M059J (cell line): ENCODE measurements at places on chromosomes 5 and 9.
A peak's percentile ranks its signal among the peaks of the same experiment; 100 is the strongest.

- peak; percentile 60 for DNase-seq
Observed at GRCh38 chr5:146447734-146448380, 724 bp downstream of the TCERG1 start.

- peak; percentile 34 for DNase-seq
Observed at GRCh38 chr9:37187292-37187691, 66.9 kb downstream of the ZCCHC7 start.

DNA sequence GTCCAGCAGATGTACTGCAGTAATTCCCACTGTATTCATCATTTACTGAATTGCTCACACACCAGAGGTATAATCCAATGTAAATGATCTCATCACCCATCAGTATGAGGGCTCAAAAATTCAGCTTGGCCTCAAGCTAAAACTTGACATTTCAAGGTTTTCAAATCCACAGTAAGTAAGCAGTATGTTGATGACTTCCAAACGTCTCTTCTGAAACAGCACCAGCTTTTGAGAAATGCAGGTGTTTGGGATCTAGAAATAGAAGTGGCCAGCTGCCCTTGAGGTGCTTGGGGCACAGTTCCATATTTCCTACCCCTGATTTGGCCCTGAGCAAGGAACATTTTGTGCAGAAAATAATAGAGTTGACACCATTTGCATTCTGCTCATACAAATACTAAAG lies 388.0 kb upstream of the TUSC1 start:
- no peak for DNase-seq

DNA sequence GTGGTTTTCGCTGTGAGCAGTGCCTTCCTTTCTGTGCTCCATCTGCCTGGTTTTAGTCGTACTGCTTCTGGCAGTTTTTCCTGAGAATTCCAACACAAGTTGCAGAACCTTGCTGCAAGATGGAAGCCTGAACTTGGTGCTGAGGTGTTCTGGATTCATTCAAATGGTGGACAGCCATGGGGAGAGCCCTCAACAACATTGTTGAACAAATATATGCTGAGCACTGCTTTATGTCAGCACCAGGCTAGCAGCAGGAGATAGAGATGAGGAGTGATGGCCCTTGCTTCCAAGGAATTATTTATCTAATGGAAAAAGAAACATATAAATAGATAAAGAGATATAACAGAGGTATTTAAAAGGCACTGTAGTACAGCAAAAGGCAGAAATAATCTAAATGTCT lies 7.3 kb upstream of the RPS6 start:
- DNase-seq: no peak

GRCh38 chr5:109660301-109660700 lies 29.4 kb upstream of the MAN2A1 start:
- no peak for DNase-seq

DNA sequence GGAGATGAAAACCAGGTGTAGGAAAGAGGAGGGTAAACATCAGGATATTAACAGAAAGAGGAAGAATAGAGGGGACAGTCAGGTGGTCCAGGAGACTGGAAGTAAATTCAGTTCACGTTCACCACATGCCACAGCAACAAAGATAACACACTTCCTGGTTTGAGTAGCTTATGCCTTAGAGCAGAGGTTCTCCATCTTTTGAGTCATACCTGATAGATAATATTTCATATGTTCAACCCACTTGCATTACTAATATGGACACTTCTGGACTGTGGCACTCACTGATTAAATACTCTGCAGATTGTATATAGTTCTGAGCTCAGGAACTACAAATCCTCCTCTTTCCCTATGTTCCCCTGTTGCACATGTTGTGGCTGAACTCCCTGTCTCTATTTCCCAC lies 179.9 kb upstream of the NR3C1 start:
- DNase-seq: no peak

DNA sequence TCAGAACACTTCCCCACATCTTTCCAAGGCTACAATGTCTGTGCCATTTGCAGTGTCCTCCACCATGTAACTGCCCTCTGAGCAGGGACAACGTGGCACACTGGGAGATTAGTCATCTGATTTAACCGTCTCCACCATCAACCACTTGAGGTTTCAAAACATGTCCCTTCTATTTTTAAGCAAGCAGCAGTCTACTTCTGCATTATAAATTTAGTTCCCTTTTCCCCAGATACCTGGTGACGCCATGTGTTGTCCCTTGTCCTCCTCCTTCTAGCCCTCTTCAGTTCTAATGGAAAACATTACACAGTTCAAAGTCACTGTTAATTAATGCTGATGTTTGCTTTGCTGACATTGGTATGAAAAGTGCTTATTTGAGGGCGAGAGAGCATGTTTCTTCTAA lies 52.8 kb downstream of the ATP10B start:
- no peak for DNase-seq

DNA sequence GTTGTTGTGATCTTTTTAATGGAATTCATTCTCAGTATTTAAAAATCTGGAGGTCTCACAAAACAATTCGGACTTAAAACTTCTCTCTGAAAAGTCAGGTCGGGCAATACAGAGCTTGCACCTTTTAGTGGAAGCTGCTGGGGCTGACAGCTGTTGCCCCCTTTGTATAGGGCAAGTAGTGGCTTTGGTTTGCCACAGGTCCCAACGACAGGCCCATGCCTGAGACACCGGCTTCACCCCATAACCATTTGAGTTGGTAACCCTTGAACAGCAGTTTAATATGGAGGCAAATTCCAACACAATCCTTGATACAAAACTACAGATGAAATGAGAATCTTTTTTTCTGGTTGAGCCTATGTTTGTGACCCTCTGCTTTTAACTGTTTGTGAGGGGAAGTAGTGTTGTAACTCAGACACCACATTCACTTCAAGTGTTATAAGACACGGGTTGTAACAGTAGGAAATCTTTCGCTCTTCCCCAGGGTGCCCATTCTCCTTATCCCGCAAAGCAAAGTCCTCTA lies 752 bp upstream of the GLRX start:
- no peak for DNase-seq

GRCh38 chr9:89484475-89485404 lies 13.2 kb downstream of the SEMA4D start:
- peak; percentile 53 for DNase-seq

DNA sequence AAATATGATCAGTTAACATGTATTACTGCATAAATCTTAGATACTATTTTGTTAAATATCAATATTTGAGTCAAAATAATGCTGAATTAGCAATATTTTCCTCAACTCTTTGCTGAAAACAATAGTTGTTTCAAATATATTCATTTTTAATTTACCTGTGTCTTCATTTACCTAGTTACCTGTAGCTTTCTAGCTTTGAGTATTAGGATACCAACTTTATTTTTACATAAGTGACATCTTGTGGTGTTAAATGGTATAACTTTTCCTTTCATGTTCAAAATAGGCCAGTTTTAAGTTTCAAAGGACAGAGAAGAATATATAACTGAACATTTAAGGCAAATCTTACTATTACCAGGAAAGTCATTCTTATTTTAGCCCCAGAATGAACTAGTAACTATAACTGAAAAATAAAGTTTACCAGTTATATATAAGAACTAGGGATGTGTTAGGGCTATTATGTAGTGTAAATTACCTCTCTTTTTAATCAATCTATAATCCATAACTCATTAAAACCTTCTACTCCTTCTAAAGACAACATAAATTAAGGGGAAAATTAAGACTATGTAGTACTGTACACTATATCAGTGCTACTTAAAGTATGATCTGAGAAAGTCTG lies 25.3 kb downstream of the AP3B1 start:
- peak; percentile 10 for DNase-seq

DNA sequence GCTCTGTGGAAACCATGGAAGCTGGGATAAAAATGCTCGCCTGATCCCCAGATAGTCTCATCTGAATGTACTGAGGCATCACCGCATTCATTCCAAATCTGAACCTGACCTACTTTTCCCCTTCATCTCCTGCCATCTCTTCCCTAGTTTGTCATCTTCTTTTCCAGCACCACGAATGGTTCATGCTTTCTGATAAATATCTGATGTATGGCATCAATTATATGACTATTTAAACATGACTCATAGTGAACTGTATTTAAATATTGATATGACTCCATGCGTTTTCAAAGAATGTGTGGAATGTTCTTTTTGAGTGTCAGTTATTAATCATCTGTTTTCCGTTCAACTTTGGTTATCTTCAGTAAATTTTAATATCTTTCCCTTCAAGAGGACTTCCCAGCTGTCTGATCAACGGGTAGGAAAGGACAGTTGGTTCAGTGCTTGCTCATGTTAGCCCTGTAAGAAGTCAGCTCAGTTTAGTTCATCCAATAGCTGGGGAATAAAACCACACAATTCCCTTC lies 21.1 kb downstream of the BASP1 start:
- DNase-seq: peak; percentile 64

GRCh38 chr5:134590992-134591659 lies 41.5 kb downstream of the SAR1B start:
- peak; percentile 74 for DNase-seq
